ENCODE measurements at places on chromosomes 6 and 20. TPM values are rescaled to one million over a fixed set of nuclear protein-coding genes. Genes with fewer than 3 reads are reported as not detected.

CLDN20 gene
- not detected for total RNA-seq

SLC24A3 gene
- total RNA-seq = 50.5 TPM

HLA-DQA1 gene
- 0.92 TPM for total RNA-seq

JAG1 gene
- total RNA-seq = 42.0 TPM

Data from diencephalon (tissue), 1 donor.